Activated CD8-positive, alpha-beta memory T cell treated with anti-CD3 and anti-CD28 coated beads for 4 hours (primary cell): ENCODE measurements at places on chromosomes 3 and 15.
A peak's percentile ranks its signal among the peaks of the same experiment; 100 is the strongest.

DNA sequence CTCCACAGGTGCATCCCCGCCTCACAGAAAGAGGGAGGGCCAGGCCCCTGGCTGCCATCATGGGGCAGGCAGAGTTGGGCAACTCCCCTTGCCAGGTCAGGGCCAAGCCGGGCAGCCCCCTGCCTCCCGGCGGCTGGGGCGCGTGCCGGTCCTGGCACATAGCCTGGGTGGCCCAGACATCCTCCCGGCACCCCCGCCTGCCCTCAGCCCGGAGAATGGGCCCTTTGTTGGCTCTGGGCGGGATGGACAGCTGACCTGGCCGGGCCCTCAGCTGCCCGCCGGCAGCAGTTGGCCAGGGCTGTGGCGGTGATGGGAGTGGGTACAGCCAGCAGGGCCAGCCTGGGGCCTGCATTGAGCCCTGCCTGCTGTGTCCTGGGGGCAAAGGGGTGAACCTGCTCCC lies 16.5 kb downstream of the PLXNA1 start:
- no peak for DNase-seq

DNA sequence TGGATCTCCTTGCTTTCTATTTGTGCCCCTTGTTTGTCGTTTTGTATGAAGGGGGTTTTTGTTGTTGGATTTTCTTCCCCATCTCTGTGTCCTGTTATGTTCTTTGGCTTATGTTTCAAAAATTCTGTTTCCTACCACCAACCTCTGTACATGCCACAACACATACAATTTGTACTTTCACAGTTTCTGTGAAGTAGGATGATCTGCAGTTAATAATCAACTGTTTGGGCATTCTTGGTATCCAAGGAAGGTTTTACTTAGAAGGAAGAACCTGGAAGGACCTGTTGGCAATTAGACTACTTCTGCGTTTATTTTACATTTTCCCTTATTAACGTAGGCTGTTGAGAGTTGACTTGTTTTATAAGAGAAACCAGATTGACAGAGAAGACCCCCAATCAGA lies 8.3 kb downstream of the SETD5 start:
- no peak for DNase-seq

DNA sequence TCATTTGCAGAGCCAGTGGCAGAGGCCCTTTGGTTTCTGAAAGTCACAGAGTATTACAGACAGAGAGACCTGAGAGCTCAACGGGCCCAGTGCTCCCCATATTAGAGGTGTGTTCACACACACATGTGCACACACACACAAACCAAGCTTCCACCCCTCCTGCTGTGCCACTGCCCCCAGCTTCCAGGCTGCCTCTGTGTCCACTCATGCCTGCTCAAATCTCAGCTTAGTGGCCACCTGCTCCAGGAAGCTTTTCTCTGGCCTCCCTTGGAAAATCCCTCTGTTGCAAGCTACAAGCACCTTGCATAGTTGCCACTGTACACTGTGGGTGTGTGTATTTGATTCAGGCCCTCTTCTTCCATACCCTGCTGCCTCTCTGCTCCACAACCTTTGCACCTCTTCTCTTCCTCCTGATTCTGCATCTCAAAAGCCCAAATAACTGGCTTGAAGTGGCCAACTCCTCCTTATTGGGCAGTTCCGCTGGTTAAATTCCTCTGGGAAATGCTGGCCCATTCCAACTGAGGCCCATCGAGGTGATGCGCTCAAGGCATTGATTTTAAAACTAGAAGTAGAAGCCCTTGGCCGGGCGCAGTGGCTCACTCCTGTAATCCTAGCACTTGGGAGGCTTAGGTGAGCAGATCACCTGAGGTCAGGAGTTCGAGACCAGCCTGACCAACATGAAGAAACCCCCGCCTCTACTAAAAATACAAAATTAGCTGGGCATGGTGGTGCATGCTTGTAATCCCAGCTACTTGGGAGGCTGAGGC lies 23.0 kb downstream of the MESD start:
- DNase-seq: no peak

GRCh38 chr15:36737430-36737891 lies 158.0 kb downstream of the CDIN1 start:
- DNase-seq: no peak

- DNase-seq: no peak
These were observed 6.6 kb downstream of the SPCS1 start for GRCh38 chr3:52712291-52713212.

DNA sequence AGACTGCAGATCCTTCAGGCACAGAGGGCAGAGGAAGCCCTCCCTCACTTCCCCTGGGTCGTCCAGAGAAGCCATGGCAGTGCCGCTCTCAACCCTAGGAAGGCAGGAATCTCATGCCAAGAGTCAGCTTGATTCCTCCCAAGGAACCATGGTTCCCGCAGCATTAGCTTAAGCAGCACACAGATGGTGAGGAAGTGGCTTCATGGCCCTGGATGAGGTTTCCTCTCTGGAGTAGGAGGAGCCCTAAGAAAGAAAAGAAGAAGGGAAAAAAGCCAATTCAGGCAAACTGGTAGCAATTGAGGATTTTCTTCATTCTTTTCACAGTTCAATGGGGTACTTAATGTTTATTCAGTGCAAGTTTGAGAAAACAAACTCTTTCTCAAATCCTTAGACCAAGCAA lies 2.9 kb downstream of the RBSN start:
- no peak for DNase-seq

- no peak for DNase-seq
These were observed 34.5 kb upstream of the AP4E1 start for GRCh38 chr15:50873935-50874361.

DNA sequence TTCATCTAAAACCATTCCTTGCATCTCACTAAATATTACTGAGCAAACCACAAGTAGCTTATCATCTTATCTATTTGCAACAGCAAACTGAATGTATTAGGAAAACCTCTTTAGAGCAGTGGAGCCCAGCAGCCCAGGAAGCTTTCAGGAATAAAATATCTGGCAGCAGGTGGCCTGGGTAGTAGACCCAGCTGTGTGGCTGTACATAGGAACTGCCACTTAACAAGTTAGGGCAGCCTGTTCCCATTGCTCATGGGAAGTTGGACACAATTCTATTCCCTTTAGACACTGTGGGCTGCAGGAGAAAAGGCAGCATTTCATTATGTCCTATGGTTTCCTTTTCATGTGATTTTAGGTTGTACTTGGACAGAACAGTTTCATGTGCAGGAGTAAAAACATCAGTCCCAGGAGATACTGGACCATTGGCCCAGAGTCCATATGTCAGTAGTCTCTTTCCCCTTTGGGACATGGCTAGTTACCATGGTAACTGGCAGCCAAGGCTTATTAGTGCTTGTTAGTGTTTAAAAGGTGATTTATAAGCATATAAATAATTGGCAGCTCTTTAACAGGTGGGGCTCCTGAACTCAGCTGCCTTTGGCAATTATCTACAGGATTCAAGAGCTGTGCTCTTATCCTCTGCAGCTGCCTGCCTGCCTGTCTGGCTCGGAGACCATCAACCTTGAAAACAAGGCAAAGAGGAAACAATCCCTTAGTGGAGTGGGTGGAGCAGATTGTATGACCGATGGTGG lies 28.9 kb upstream of the LSAMP start:
- DNase-seq: no peak

- DNase-seq: no peak
These were observed 236.6 kb downstream of the TBC1D5 start for GRCh38 chr3:17505856-17506255.

GRCh38 chr3:59839810-59840515 lies 790.1 kb upstream of the CFAP20DC start:
- no peak for DNase-seq

- no peak for DNase-seq
These were observed 58.6 kb downstream of the FBXL22 start for GRCh38 chr15:63655683-63656372.

DNA sequence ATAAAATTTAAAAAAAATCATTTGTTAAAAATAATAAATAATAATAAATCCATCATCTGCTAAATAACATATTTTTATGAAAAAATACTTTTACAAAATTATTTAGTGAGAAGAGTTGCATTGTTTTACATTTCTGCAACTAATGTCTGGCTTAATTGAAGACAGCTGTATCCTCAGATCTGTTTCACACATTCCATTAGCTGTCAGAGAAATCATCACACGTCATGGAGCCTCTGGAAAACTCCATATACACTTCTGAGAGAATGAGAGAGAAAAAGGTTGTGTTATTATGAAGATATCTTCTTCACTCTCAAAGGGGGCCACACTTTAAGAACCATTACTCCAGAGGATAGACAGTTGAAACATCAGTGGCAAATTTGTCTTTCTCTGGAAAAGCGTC lies 40.8 kb downstream of the CMSS1 start:
- DNase-seq: no peak

- DNase-seq: no peak
These were observed 17.7 kb downstream of the CLEC3B start for GRCh38 chr3:45043728-45044299.

DNA sequence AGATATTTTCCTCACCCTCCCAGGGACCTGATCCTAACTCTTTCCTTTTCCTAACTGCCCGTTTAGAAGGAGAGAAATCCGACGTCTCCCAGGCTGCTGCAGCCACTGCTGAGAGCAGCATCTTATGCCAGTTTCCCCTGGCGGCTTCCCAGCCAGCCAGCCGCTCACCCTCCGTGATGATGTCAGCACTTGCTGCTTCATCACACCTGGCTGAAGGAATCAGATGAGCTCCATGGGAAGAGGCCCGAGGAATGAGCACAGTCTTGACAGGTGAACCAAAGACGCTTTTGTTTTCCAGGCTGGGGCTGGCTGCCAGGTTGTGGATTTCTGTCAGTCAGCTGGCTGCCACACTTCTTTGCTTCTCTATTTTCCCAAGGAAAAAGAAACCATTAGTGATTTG lies 445.1 kb upstream of the RBMS3 start:
- no peak for DNase-seq

DNA sequence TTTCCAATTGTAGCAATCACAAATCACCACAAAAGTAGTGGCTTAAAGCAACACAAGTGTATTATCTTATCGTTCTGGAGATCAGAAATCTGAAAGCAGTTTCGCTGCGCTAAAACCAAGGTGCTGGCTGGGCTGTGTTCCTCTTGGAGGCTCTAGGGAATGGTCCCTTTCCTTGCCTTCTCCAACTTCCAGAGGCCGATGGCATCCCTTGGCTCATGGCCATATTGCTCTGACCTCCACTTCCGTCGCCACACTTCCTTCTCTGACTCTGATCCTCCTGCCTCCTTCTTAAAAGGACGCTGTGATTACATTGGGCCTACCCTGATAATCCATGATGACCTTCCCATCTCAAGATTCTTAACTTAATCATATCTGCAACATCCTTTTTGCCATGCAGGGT lies 10.7 kb upstream of the PAQR5 start:
- DNase-seq: no peak

DNA sequence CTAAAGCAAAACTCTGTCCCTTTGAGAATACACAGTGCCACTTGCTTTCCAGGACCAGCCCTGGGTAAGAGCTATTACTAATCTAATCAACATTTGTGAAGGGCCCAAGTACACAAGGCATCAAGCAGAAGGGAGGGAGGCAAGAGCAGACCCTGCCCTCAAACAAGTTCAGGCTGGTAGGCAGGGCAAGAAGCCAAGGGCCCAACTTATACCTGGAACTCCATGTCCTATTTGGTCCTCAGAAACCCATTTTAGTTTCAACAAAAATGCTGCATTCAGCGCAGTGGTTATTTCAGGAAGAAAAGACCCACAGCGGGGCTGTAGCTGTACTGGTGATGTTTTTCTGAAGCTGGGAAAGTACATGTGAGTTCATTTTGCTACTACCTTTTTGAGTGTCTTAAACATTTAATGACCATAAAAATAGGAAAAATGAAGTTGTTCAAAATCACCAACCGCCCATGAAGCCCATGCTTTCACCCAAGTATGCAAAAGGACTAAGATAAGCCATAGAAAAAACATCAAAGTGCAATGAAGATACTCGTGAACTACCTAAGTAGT lies 2.8 kb downstream of the RPS17 start:
- DNase-seq: no peak

- no peak for DNase-seq
These were observed 248.4 kb upstream of the CMC1 start for GRCh38 chr3:27993051-27993450.

DNA sequence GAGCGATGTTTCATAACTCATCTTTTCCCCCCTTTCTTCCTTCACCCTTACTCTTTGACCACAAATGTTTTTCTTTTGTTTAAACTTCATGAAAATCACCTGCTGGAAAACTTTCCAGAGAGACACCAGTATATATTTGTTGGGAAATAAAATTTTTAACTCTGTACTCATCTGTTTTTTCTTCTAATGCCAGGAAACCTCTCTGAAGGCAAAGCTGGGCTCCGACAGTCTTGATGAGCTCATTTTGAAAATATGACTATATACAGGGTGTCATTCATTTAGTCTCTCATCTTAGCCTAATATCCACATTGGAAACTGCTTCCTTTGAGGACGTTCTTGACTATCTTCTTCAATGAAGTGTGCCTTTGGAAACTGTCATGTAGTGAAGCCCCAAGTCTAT lies 339.6 kb upstream of the ROBO2 start:
- no peak for DNase-seq

- peak; percentile 5 for DNase-seq
These were observed 5.3 kb downstream of the TUBGCP4 start for GRCh38 chr15:43376017-43376705.

DNA sequence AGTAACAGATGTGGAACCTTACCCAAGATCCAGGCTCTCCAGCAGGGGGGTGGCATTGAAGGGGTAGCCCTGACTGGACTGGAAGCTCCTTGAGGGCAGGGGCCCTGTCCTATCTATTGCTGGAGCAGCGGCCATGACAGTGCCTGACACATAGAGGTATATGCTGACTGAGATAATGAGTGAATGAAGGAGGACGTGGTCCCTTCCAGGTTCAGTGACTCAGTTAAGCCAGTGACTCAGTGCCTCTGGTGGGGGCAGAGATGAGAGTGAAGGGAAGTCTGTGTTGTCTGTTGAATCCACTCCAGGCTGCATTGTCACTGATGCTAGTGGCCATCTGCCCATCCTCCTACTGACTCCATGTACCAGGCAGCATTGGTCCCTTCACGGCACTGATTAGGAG lies 13.0 kb upstream of the CTXND1 start:
- no peak for DNase-seq

- DNase-seq: no peak
These were observed 40.1 kb downstream of the CAPN7 start for GRCh38 chr3:15246186-15246585.

GRCh38 chr3:194091141-194091540 lies 44.8 kb upstream of the HES1 start:
- no peak for DNase-seq

DNA sequence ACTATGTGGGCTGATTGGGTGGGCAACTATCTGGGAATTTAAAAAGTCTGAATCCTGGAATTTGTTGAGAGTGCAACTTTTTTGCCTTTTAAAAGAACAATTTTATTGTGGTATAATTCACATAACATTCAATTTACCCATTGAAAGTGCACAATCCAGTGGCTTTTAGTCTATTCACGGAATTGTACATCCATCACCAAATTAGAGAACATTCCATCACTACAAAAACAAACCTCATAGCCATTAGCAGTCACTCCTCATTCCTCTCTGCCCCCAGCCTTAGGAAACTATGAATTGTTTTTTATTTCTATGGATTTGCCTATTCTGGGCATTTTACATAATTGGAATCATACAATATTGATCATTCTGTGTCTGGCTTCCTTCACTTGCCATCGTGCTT lies 101.8 kb upstream of the ALDH1A3 start:
- DNase-seq: no peak
